ENCODE measurements at places on chromosomes 11 and 22.

GRCh38 chr11:68840661-68841653, 759 bp downstream of the CPT1A start:
- DNase-seq: peak; percentile 44

GRCh38 chr11:45323601-45324249, 37.6 kb upstream of the SYT13 start:
- DNase-seq: no peak

GRCh38 chr11:134252346-134253187, 585 bp downstream of the THYN1 start:
- DNase-seq: peak; percentile 35

DNA sequence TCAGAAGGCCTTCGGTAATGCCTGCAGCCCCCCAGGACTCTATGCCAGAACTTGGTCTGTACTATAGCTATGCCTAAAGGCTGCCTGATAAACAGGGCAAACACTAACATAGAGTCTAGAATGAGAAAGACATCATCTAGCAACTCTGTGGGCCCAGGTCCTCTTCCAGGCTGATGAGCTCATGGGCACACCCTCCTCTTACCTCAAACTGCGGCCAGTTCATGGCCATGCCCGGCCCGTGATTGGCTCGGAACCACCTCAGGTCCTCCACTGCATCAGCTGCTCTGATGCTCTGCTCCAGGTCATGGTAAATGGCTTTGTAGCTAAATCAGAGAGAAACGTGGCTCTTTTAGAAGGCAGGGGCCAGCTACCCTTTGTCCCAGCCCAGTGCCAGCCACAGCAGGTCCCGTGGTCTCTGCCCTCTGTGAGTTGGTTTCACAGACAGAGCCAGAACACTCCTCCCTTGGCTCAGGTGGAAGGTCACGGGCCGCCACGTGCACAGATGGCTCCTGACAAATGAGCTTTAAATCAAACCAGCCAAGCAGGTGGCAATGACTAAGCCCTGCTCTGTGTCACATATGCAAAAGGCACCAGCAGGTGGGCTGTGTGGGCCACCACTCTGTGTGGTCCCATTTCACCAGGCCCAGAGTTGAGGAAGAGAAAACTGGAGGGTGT, 25.0 kb upstream of the ARFGAP3 start:
- DNase-seq: no peak

DNA sequence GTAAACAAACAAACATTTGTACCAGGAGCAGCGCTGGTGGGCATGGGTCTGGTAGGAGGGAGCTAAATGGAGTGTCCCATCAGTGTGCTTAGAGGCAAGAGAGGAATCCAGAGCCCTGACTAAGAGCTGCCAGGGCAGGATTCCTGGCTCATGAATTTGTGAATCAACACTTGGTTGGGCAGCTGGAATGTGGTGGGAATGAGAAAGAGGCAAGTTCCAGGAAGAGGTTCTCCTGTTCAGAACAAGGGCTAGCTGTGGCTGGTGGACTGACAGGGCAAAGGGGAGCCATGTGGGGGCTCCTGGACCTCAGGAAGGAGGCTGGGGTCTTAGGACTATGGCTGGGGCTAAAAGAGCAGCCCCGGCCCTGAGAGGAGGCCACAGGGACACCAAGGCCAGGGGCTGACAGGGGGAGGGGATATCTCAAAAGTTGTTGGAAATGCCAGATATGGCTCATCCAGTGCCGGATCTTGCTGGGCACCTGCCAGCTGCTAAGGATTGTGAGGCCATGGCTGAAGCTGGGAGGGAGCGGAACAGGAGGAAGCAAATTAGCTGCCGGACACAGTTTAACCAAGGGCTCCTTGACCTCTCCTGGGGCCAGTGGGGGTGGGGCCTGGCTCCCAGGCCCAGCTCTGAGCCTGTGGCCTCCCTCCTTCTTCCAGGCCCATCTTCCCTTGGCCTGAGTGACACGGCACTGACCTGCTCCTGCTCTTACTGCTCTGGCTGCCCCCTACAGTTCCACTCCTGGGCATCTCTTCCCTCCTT, 14.6 kb upstream of the P2RY6 start:
- no peak for DNase-seq

DNA sequence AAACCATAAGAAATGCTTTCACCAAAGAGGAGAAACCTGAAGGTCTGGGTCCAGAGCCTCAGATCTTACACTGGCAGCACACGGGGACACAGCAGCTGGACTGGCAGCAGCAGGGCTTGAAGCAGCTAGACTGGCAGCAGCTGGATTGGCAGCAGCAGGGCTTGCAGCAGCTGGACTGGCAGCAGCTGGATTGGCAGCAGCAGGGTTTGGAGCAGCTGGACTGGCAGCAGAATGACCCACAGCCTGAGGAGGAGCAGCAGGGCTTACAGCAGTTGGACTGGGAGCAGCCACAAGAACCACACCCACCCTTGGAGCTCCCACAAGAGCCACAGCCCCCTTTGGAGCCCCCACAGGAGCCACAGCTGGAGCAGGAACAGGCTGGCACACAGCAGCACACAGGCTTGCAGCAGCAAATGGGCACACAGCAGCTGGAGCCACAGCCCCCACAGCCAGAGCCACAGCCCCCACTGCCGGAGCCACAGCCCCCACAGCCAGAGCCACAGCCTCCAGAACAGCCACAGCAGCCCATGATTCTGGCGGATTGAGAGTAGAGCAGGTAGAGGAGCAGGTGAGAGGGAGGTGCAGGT, at the start of gene KRTAP5-11:
TSS of gene KRTAP5-11 (minus strand) at position 567 of the 587 bp plus-strand sequence. CDS start at position 529, 38 bp downstream.
- DNase-seq: no peak

DNA sequence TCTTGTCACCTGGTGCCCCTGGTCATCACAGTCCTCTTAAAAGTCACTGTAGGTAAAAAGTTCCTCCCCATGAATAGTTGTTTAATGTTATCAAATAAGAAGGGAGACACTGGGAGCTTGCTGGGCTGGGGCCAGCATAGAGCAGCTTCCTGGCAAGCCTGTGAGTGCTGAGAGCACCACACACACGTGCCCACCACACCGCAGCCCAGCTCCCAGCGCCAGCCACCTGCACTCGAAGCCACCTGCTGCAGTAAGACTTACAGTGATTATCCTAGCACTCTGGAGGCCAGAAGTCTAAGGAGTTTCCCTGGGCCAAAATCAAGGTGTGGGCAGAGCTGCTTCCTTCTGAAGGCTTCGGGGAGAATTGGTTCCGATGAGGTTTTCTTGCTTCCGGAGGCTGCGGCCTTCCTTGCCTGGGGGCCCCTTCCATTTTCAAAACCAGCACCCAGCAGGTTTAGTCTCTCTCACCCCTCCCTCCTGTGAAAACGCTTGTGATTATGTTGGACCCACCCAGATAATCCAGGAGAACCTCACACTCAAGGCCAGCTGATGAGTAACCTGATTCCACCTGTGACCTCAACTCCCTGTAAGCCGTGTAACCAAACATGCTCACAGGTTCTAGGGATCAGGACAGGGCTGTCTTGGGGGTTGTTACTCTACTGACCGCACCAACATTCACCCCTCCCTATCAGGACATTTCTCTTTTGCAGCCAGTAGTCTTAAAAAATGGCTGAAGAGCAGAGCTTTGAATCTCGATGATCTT, 687.2 kb downstream of the TBC1D22A start:
- DNase-seq: no peak

- no peak for DNase-seq
Measured at GRCh38 chr11:96906476-96906875, 516.7 kb downstream of the JRKL start.

DNA sequence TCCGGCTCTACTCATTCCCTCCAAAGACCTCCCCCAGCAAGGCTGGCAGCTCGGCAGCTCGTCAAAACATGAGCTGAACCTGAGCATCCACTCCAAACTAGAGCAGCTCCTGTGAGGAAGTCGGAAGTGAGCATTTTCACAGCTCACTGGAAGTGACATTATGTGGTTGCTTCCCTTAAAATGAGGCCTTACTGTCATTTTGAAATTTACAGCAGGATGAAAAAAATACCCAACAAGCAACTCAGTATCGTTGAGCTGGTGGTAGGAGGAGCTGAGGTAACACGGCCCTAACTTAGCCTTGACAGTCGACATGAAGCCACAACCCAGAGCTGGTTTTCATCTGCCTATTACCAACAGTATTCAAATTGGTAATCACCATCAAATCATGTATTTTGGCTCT, 38.0 kb upstream of the ARFGAP3 start:
- peak; percentile 82 for DNase-seq

GRCh38 chr11:57155400-57155799, 26.4 kb upstream of the LRRC55 start:
- no peak for DNase-seq

- no peak for DNase-seq
Measured at GRCh38 chr22:47043835-47044721, 281.6 kb downstream of the TBC1D22A start.

DNA sequence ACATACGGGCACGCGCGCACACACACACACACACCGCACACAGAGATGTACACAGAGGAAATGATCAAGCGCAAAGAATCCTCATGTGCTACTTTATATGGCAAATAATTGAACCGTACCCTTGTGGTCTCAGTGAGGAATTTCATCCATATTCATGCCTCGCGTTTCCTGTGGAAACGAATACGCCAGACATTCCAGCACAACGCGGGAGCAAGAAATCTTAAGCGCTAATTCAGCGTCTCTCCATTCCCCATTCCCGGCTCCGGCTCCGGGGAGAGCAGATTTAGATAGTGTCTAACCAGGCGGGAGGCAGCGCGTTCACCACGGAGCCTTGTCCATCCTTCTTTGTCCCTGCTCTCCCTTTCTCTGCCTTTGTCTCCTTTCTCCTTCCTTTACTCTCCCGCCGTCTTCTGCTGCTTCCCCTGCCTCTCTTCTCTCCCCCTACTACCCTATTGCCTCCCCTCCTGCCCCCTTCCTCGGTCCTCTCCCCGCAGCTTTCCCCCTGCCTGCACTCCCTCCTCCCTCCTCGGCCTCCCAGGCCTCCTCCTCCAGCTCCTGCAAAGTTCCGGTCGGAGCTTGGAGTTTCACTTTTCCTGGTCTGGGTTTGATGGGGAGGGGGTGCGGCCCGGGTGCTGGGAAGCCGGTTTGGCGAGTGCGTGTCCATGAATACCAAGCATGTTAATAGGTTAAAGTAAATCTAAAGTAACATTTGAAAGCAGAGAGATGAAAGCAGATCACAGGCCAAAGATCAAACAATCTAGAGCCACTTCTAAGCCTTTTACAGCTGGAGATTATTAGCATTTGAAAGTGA, 579.3 kb downstream of the BUD13 start:
- no peak for DNase-seq

GRCh38 chr22:23387827-23388516, 192.1 kb downstream of the IGLL1 start:
- no peak for DNase-seq

DNA sequence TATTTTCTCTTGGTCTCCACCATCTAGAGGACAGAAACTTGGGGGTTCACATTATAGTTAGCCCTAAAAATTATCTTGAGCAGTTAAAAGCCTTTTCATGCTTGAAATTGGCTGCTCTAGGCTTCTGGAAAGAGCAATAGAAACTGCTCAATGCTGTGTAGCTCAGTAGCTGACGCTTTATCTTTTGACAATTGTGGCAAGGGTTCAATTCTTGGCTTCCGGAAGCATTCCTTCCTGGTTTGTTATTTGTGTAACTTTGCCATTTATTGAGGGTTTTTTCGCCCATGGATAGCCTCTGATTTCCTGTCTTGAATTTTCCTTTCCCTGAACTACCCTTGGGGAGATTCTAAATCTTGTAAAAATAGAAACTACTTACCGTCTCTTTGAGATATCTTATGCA, 10.3 kb upstream of the OR56A1 start:
- no peak for DNase-seq
